Activated naive CD8-positive, alpha-beta T cell treated with anti-CD3 and anti-CD28 coated beads, Interleukin-2, amount 50 U/mL, for 24 hours (primary cell): ENCODE measurements at places on chromosomes 12 and 14.

DNA sequence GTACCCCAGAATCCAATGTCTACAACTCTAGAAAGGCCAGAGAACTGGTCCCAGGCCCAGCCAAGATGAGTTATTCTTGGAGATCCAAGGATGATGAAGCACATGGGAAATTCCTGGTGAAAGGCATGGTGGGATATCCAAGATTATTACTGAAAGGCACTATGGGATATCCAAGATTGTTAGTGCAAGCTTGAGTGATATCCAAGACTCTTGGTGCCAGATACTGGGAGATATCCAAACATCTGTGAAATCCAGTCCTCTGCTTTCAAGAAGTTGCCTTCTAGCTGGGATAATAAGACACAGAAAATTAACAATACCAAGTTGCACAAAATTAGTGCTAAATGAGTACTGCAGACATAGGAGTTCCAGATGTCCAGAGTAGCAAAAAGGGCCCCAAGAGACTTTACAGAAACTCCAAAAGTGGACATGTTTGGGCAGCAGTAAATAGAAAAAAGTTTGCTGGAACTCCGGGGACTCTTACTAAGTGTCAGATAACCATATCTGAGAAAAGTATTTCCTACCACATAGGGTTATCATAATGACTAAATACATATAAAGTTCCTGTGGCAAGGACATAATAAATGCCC lies 34.6 kb downstream of the PHLDA1 start:
- no peak for DNase-seq

- DNase-seq: no peak
Measured at GRCh38 chr14:105879867-105880561, 353.6 kb downstream of the TMEM121 start.

DNA sequence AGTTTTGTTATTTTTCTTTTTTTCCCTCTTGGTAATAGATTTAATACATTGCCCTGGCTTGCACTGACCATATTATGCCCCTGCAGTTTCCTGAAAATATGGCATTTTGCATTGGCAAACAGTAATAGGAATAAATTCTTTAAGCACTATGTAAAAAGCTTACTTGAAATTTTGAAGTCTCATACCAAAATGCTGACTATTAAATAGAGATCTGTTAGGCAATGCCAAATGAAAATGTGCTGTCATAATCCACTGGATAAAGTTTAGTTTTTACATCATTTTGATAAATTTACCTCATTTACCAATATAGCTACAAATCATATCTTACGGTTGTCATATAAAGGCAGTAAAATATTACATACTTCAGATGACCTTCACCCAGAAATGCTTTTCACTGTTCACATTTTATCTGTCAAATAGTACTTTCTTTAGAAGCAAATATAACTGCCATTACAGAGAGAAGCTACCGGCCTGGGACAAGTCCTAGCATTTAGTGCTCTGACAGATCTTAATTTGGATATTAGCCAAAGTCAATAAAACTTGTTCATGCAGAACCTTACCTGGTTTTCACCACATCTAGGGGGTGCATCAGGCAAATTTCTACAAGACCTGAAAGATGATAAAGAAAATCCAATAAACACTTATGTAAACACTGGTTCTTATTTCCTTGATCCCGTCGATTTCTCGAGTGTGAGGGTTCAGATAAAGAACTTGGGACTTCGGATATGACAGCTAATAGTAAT lies 212.9 kb downstream of the PAX9 start:
- no peak for DNase-seq

- DNase-seq: no peak
Measured at GRCh38 chr14:85466678-85467077, 63.3 kb upstream of the FLRT2 start.

GRCh38 chr12:177336-177979 lies 36.5 kb downstream of the SLC6A12 start:
- DNase-seq: no peak

- no peak for DNase-seq
Measured at GRCh38 chr12:65287426-65287825, 8.9 kb downstream of the MSRB3 start.

DNA sequence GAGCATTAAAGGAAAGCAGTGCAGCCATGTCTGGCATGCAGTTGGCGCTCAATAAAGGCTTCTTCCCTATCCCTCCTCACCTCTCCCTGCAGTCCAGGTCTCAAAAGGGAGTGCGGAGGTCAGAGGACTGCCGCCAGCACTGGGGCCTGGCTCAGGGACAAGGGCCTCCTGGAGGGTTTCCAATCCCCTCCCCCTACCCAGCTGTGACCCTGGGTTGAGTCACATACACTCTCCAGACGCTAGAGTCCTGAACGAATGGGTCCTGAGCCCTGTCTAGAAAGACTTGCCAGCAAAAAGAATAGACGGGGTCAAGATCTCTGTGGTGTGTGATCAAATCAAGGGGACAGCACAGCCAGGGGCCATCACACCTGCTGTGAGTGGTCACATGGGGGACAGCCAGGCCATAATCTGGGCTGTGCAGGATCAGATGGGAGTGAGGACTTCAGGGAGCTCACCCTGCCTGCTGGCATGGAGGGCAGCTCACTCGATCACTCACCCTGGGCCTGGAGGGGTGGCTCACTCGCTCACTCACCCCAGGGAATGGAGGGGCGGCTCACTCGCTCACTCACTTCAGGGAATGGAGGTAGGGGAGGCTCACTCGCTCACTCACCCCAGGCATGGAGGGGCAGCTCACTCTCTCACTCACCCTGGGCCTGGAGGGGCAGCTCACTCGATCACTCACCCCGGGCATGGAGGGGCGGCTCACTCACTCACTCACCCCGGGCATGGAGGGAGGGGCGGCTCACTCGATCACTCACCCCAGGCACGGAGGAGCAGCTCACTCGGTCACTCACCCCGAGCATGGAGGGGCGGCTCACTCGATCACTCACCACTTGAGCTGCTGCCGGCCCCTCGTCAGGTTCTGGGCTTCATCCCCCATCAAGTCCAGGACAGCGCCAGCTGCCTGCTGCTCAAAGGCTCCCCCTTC lies 12.8 kb downstream of the CFAP73 start:
- DNase-seq: no peak

DNA sequence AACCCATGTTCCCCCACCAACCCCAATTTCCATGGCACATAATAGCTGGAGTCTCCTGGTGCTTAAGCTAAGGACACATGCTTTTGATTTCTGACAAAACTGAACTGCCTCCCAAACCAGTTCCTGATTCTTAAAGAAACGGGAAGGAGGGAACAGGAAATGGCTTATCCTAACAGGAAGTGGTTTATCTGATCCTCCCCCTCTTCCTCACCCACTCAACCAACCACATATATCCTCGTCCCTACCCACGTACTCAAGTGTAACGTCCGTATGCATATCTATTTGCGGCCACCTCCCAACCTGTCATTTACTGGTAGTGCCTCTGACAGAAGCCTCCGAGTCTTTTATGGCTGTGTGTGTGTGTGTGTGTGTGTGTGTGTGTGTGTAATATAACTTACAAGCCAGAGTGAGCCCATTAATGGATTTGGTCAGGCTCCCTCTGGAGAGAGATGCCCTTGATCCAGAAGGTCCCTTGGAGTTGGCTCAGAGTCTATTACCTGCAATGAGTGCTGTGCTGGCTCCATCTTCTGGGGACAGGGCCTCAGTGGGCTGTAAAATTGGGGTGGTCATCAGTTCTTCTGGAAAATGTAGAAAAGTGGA lies 7.7 kb downstream of the DAZAP2 start:
- DNase-seq: no peak

DNA sequence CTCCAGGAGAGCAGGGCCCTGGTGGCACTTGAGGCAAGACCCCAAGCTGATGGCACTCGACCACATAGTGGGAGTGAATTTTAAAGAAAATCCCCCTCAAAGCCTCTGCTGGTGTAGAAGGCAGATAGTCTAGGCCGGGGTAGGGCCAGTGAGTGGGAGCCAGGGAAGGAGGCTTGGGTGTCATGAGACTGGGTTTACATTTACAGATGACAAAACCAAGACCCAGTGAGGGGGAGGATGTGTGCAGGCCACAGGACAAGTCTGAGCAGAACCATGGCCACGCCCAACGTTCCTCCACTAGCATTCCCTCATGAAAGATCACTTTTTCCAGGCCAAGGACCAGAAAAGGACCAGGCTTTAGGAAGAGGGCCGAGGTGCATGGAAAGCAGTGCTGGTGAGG lies 42.0 kb downstream of the EVL start:
- peak; percentile 39 for DNase-seq

DNA sequence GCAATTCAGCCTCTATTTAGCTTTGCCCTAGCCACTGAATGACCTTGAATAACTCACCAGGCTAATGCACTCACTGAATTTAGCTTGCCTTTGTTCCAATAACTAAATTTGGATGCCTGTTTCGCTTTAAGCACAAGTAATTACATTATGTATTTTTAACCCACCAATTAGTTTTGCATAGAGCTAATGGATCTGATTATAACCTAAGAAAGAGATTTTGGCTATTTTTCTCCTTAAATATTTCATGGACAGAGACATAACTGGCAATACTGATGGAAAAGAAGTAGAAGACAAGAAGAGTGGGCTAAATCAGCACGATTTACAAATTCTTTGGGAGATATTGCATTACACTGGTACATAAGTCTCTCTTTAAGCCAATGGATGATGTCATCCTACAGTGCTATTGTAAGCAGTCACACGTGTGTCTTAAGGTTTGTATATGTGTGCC lies 85.7 kb downstream of the AKAP6 start:
- no peak for DNase-seq

GRCh38 chr12:27571463-27571862 lies 47.5 kb downstream of the PPFIBP1 start:
- DNase-seq: no peak

DNA sequence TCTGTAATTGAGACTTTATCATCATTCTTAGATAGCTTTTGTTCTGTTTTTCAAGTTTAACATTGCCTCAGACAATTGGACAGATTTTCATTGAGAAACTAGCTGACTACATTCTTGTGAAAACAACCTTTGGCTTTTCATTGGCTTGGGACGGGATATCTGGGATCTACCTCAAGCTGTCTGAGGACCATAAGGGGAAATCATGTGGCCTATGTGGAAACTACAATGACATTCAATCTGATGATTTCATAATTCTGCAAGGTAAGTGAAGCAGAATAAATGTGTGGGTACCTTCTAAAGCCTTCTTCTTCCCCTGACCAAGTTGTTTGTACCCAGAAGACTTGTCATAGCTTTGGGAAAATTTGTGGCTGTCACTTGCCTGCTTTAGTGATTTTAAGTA lies 133.5 kb downstream of the OTOGL start:
- no peak for DNase-seq

- DNase-seq: no peak
Measured at GRCh38 chr12:119676022-119676421, 8.1 kb downstream of the PRKAB1 start.

DNA sequence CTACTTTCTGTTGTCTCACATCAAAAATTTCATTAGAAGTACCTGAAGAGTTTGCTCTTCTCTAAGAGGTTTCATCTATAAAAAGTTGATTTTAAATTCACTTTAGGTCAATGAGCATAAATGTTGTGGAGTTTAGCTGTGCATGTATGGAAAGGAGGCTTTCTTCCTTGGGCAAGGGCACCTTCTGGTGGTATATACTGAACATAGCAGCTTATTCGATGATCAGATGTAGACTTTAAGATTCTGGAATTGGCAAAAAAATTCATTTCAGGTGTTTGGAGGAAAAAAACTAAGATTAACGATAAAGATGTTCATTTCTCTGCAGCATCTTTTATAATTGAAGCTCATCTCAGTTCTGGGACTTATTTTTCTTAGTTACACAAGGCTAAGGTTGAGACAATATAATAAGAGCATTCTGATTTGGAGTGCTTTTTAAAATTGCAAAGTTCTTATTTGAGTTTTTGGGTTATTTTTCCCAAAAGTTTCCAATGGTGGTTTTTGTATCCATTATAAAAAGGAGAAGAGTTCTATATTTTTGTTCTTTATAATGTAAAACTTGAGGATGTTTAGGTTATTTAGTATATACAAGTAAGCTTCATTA lies 46.8 kb downstream of the TMEM117 start:
- no peak for DNase-seq

- no peak for DNase-seq
Measured at GRCh38 chr14:99596772-99597171, 7.2 kb downstream of the CCDC85C start.

DNA sequence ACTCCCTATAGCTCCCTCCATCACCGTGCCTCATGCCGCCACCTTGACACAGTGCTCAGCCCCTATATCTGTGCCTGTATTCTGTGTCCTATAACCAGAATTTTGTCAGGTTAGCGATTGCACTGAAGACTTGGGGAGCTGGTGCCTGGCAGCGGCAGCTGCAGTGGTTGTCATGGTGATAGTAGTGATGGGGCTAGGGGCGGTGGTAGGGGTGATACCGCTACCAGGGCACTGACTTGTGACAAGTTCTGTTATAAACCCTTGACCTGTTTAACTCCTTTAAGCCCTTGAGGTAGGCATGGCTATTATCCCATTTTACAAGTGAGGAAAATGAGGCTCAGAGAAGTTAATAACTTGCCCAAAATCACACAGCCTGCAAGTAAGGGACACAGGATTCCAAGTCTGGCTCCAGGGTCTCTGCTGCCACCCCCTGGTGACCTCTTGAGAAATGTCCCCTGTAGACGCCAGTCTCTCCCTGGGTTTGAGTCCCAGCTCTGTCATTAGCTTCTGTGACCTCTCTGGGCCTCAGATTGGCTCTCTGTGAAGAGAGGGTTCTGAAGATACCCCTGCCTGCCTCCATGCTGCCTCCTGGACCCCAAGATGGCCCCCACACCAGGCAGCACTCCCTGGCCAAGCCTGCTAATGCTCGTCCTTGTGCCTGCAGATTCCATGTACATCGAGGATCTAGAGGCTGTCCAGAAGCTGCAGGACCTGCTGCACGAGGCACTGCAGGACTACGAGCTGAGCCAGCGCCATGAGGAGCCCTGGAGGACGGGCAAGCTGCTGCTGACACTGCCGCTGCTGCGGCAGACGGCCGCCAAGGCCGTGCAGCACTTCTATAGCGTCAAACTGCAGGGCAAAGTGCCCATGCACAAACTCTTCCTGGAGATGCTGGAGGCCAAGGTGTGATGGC lies 121.9 kb downstream of the ESRRB start:
- no peak for DNase-seq

DNA sequence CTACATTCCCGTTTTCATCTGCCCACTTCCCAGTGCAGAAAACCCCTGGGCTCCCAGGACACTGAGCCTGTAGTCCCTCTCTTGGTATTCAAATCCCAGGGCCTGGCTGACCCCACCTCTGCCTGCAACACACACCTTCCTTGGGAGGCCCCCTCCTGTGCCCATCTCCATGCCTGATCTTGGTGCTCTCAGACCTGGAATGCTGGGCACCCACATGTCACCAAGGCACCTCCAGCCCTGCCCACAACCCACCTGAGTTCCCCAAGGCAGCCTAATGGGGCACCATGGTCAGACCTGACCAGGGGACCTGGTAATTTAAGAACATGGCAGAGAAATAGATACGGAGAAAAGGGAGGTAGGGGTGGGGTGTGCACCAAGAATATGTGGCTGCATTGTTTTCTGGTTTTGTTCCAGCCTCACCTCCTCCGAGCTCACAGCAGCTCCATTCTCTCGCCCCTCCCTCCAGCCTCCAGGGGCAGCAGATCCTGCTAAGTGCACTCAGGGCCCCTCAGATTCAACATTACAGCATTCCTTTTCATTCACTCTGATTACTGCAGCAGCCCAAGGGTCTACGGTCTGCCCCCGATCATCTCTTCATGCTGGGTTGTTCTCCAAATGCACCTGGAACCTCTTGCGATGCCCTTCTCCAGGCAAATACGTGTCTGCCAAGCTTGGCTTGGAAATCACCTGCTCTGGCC lies 9.2 kb upstream of the HSP90AA1 start:
- no peak for DNase-seq
